HS-27A (cell line): ENCODE measurements at places on chromosomes 12 and 14.

DNA sequence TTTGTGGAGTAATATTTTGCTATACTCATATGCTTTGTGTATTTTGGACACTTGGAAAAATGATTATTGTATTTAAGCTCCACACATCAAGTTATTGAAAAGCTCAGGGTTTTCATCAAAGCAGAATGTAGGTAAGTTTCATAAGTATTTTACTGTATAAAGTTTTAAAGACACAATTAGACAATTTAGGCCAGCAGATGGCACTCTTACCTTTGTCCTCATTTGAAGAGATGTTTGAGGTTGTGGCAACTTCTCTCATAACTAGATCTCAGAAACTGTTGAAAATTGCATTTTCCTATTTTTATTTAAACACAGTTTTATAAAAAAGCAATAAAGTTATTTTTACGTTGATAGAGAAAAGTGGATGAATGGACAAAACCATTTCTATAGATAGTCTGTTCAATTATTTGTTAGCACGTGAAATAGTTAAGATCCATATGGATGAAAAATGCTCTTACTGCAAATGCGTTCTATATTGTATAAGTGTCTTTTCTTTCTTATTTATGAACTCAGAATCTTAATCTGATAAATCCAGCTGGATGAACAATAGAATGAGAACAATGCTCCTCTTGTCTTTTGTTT lies 300.0 kb downstream of the AEBP2 start:
- peak; percentile 62 for DNase-seq

DNA sequence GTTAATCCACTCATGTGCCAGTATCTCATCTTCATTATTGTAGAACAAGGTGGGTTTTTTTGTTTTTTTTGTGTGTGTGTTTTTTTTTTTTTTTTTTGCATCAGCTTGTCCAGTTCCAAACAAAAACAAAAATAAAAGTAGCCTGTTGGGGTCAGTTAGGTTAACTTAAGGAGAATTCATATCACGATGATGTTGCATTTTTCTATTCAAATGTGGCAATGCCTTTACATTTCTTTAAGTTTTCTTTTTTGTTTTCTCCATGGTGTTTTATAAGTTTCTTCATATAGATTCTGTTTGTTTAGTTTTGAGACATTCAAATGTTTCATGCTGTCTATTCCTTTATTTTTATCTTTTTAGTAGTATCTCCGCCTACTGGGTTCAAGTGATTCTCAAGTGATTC lies 16.2 kb upstream of the CATSPERB start:
- DNase-seq = no peak

GRCh38 chr14:26775765-26776563 lies 178.1 kb upstream of the NOVA1 start:
- DNase-seq = no peak

GRCh38 chr12:96242597-96242996 lies 48.4 kb downstream of the ELK3 start:
- DNase-seq = no peak

DNA sequence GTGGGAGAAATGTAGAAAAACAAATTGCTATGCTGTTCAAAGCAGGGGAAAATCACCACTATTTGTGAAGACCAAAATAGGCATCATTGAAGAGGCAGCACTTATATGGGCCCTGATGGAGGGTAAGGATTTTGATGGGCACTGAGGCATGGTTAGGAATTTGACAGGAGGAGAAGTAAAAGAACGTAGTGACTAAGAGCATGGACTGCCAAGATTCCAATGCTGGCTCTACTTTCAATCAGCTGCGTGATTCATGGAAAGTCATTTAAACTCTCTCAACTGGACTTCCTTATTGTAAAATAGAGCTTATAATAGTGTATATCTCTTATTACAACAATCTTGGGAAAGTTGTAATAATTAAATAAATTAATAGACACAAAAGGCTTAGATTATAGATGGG lies 267.7 kb upstream of the G2E3 start:
- DNase-seq = peak; percentile 74

DNA sequence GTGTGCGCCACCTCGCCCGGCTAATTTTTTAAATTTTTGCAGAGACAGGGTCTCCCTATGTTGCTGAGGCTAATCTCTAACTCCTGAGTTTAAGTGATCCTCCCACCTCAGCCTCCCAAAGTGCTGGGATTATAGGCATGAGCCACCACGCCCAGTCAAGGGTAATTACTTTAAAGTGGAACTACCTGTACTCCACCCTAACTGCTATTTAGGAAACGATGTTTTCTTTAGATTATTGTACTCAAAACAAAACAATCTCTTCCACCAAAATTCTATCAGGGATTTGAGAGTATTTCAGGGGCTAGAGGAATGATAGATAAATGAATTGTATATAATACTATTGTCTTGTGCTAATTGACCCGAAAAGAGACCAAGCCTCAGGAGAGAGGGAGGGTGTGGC lies 9.6 kb upstream of the BIN2 start:
- no peak for DNase-seq

- no peak for DNase-seq
Observed at GRCh38 chr12:110349096-110349495, 54.4 kb downstream of the ANAPC7 start.

- DNase-seq = no peak
Observed at GRCh38 chr12:4379405-4379804, at the start of gene FGF23. Gene FGF23 (minus strand): TSS chr12:4379712. CDS start chr12:4379582, 130 bp downstream.

- no peak for DNase-seq
Observed at GRCh38 chr12:106301241-106301610, 1.3 kb upstream of the TCP11L2 start.

- DNase-seq = no peak
Observed at GRCh38 chr12:93273834-93274564, 103.7 kb upstream of the NUDT4 start.

GRCh38 chr14:97262336-97262735 lies 465.2 kb downstream of the VRK1 start:
- DNase-seq = no peak

GRCh38 chr14:35366521-35366976 lies 38.0 kb downstream of the NFKBIA start:
- no peak for DNase-seq

DNA sequence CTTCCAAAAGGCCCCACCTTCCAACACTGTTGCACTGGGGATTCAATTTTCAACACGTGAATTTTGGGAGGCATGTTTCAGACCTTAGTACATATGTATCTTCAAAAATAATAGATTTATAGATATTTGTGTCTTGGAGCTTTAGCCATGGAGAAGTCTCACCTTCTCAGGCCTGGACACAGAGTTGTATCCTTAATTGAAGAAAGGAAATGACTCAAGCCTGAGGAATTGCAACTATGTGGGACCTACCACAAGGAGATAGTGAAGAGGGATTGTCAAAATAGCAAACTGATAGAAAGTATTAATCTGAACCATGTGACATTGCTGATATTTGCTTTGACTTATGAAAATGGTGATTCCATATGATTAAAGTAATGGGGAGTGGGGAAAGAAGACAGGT lies 89.8 kb downstream of the ACSS3 start:
- DNase-seq = peak; percentile 34

- no peak for DNase-seq
Observed at GRCh38 chr12:109654357-109654756, 59.3 kb upstream of the FAM222A start.

DNA sequence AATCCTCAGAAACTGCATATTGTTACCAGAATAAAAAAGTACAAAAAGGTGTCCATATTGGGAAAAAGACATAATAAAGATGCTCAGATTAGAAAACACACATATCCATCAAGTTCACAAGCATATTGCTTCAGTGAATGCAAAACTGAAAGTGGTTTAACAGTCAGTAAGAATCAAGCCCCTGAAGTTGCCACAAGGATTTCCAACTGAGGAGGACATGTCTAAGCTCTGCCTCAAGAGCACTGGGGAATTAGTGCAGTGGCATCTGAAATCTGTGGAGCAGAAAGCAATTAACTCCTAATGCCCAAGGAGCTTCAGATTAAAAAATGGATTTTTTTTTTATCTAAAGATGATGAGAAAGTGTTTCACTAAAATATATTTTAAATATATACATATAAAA lies 113.2 kb downstream of the DENND5B start:
- no peak for DNase-seq
